ENCODE measurements at places on chromosomes 16 and 17.

GRCh38 chr16:55252577-55252976 is 71.4 kb upstream of the IRX6 start:
- no peaks in the 10 kb centered on the region for H3K27me3 ChIP-seq
- no peak overlapping the region for H3K27ac ChIP-seq
- no peaks in the 10 kb centered on the region for H3K4me1 ChIP-seq
- H3K4me3 ChIP-seq: no peak overlapping the region

- H3K27ac ChIP-seq: peak within 1 kb of the TSS; percentile 64
- H3K36me3 ChIP-seq: peaks cover 4% of the 10 kb centered on the region
- no peak for DNase-seq
- H3K27me3 ChIP-seq: peaks cover 3% of the 10 kb centered on the region
Observed at GRCh38 chr17:28613931-28614381, at the start of gene RSKR. RSKR (minus strand) TSS chr17:28614185; CDS start chr17:28614161, 24 bp downstream.

DNA sequence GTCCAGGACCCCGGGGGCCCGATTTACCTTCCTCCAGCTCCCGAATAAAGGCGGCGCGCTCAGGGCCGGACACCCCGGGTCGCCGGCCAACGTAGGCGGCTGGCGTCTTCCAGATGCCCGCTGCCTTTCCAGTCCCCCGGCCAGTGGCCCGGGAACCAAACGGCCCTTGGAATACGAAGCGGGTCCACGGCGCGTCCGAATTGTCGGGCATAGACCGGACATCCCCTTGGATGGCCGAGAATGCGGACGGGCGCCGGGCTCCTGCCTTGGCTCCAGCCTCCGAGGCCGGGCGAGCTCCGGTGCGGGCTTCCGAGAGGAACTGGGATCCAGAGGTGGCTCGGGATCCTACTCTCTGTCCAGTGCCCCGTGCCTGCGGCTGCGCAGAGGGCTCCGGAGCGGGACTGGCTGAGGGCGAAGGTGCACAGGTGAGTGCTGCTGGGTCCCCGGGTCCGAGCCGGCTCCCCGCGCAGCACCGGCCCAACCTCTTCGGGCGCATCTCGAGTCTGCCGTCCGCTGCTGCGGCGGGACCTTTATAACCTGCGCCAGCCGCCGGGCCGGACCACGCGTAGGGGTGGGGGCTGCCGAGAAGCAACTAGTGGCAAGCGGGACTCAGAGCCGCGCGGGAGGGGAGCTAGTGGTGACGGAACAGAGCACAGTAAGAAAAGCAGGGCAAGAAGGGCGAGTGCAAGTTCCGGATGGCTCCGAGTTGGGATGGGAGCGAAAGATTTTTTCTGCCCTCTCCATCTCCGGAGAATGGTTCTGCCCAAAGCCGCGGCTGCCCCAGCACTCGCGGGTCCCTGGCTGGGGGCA is at the start of gene HAP1:
Gene HAP1, minus strand, starts transcription at position 505 of the 810 bp plus-strand sequence. Its CDS starts 9 bp downstream, at position 496.
- no peak within 1 kb of the TSS for H3K27ac ChIP-seq
- H3K4me3 ChIP-seq: peak within 1 kb of the TSS; percentile 84
- peaks cover 4% of the 10 kb centered on the region for H3K4me1 ChIP-seq
- peak; percentile 61 for DNase-seq

GRCh38 chr17:35752945-35753764 is at the start of gene GAS2L2:
GAS2L2 (minus strand) TSS chr17:35753239; CDS start chr17:35752850, 389 bp downstream.
- no peak within 1 kb of the TSS for H3K4me3 ChIP-seq
- H3K4me1 ChIP-seq: peaks cover 8% of the 10 kb centered on the region
- DNase-seq: no peak
- H3K36me3 ChIP-seq: no peaks in the 10 kb centered on the region
- peaks cover 7% of the 10 kb centered on the region for H3K27me3 ChIP-seq

DNA sequence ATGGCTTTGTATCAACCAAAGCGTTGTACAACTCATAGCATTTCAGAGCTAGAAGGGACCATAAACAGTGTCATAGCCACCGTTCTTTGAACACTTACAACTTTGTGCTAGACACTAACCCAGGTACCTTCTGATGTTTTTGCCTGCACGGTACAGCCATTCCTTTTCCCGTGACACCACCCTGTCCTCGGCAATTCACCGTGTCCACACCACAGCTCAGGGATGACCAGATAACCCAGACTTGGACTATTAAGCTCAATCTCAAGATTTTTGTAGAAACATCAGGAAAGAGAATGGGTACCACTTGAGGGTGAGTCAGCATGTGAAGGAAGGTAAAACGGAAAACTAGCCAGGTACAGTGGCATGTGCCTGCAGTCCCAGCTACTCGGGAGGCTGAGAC is 9.8 kb upstream of the CBFB start:
- peaks cover 7% of the 10 kb centered on the region for H3K4me1 ChIP-seq
- DNase-seq: no peak
- no peaks in the 10 kb centered on the region for H3K36me3 ChIP-seq
- no peak overlapping the region for H3K27ac ChIP-seq
- no peak overlapping the region for H3K4me3 ChIP-seq
- H3K27me3 ChIP-seq: peaks cover 17% of the 10 kb centered on the region

DNA sequence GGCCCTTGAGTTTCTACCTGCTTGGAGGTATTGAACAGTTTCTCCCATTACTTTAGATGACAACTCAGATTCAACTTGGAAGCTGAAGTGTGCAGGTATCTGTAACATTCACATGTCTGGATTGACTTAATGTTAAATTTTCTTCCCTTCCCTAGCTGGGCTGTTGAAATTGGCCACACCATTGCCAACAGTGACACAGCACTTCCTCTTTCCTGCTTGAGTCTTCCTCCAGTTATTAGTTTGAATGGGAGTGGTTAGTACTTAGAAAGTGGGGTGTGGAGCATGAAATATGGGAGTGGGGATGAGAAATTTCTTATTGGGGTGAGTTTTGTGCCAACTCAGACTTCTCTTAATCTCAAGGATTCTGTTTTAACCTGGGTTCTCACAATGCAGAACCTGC is 454.9 kb downstream of the KCNJ2 start:
- no peak overlapping the region for H3K27ac ChIP-seq
- H3K4me3 ChIP-seq: no peak overlapping the region
- DNase-seq: no peak
- no peaks in the 10 kb centered on the region for H3K27me3 ChIP-seq

DNA sequence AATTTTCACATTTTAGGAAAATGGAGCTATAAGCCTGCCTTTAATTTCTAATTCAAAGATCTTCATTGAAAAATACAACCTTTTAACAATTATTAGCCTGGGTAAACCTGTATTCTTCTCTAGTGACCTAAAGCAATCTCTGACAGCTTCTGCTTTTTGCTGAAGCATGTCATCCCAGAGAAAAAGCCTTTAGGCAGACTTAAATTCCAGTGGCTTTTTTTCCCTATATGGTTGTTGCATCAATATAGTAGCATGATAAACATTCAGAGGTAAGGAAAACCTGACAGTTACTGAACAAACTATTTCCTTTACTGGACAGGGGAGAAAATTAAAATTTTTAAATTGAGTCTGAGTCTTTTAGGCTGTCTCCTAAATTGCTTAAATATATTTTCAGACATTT is 7.8 kb upstream of the EVI2A start:
- H3K36me3 ChIP-seq: peaks cover 5% of the 10 kb centered on the region
- H3K4me3 ChIP-seq: no peak overlapping the region
- peaks cover 1% of the 10 kb centered on the region for H3K27me3 ChIP-seq
- H3K4me1 ChIP-seq: no peaks in the 10 kb centered on the region
- no peak for DNase-seq
- no peak overlapping the region for H3K27ac ChIP-seq

- no peak overlapping the region for H3K27ac ChIP-seq
- no peak overlapping the region for H3K4me3 ChIP-seq
- peaks cover 2% of the 10 kb centered on the region for H3K27me3 ChIP-seq
- DNase-seq: no peak
Observed at GRCh38 chr17:51423421-51424160, 163.2 kb downstream of the UTP18 start.

DNA sequence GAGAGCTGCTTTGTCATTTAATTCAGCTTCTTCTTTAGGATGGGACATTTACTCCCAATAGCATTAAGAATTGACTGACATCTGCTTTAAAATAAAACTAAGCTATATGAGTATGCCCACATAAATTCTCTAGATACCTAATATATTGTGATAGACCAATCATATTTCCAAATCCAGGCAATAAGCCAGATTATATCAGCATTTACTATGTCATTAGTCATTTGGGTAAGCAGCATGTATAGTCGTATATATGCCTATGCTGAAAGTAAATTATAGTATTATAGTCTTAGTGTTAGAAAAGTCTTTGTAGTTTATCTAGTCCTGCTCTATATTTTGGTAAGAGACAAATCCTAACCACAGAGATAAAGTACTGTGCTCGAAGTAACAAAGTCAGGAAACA is 958.1 kb downstream of the KCNJ2 start:
- H3K27me3 ChIP-seq: no peaks in the 10 kb centered on the region
- H3K27ac ChIP-seq: no peak overlapping the region
- H3K4me1 ChIP-seq: no peaks in the 10 kb centered on the region
- no peaks in the 10 kb centered on the region for H3K36me3 ChIP-seq
- no peak overlapping the region for H3K4me3 ChIP-seq

All from glutamatergic neuron (in vitro differentiated cells).